ENCODE measurements at places on chromosomes 7 and 10.

DNA sequence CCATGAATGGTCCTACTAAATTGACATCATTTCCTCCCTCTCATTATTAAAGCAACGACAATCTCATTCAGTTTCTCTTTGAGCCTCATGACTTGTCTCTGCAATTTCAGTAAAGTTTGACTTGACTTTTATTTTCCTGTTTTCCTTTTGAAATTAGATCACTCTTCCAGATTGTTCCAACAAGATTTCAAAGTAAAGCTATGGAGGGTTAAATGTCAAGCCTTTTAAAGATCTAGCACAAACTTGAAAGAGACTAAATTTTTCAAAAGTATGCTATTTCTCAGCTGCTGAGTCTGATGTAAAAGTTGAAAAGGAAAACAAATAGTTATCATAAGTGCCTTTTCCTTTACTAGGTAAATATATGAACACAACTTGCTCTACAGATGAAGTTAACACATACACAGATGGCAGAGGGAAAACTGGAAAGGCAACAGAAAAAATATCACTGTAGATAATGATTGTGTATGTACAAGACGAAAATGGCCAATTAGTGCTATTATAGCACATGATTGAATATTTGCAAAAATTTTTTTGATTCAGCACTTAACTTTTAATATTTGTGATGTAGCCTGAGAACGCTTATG lies 200.6 kb downstream of the WDR11 start:
- no peak for DNase-seq

DNA sequence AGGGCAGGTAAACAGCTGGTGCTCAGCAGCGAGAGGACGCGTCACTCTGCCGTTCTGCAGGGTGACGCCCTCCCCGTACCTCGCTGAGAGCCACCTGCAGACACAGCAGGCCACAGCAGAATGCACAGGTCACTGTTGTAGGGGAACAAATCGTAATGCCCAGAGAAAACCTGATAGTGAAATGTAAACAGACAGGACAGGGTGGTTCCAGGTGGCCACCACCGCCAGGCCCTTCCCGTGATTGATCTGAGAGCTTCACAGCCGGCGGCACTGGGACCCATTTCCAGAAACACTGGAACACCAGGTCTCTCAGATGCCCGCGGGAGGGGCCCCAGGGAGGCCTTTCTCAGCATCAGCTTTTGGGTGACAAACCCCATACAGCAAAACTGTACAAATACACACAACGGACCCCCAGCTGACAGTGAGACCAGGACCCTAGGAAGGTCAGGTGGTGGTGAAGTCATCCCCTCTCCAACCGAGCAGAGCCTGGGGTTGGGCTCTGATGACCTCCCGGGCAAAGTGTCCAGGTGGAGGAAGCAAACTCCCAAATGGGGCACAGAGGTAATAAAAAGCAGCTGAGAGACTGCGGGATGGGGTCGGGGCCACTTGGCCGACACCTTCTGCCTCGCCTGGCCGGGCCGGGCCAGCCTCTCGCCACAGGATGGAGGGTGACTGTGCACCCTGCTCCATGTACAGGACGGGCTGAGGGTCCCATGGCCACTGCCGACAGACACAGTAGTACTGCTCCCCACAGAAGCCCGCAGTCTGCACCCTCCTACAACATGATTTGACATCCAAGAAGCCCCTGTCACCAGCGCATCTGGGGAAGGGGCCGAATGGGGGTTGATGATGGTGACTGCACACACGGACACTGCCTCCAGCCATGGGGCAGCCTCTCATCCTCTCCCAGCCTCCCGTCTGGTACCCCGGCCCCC lies 4.6 kb downstream of the BHLHA15 start:
- no peak for DNase-seq

DNA sequence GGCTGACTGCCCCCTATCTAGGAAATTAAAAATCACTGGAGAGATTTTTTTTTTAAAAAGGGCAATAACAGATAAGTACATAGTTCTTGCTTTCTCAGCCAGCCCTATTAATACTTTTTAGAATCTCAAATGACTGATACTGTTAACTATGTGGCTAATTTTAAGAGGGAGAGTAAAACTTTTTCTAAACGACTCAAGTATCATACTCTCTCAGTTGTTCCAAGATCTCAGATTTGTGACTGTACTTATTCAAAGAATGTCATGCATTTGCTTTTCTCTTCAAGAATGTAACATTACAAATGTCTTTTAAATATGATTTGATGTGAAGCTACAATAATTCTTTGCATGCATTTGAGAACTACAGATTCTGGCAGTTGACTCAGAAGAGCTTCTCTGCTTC lies 55.4 kb upstream of the RAB11FIP2 start:
- DNase-seq: no peak

- DNase-seq: no peak
Measured at GRCh38 chr10:36469585-36469984, 655.8 kb upstream of the ANKRD30A start.

GRCh38 chr10:28624351-28624750 lies 53.0 kb upstream of the BAMBI start:
- no peak for DNase-seq

- no peak for DNase-seq
Measured at GRCh38 chr7:55440040-55440690, 75.0 kb downstream of the LANCL2 start.

DNA sequence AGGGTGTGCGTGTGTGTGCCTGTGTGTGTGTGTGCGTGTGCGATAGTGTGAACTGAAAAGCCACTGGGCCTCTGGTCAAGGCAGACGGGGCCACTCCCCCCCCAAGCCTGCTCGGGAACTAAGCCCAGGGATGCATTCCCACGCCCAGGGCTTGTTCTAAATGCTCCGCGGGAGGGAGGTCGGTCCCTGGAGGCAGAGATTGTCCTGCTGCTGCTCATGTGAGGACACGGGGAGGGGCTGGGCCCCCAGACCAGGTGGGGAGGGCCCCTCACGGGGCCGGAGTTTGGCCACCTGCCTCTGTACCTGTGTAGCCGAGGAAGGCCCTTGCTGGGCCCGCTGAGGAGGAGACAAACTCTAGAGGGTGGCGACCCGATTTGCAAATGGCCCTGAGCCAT lies 93.9 kb downstream of the PDGFA start:
- DNase-seq: no peak

DNA sequence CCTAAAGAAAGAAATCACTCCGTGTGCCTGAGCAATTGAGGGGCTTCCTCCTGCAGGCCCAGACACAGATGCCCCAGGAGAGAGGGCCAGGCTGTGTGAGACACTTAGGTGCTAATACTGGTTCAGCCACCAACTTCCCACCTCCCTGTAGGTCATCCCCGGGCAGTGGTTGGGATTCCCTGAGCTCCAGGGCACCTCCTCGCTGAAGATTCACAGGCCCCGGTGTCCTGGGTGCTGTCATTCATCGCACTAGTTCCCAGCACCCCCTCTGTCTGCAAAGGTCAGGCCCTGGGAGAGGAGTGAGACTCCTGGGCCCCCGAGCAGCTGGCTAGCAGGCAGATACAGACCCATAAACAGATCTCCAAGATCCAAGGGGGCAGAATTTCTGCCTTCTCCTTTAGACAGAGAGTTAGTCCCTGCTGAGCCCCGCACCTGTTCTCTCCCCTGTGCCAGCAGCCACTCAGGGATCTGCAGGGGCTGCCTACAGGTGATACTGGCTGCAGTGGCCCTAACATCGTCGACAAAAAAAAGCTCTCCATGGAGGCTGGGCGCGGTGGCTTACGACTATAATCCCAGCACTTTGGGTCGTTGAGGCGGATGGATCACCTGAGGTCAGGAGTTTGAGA lies 38.2 kb upstream of the GTF2I start:
- peak; percentile 66 for DNase-seq

DNA sequence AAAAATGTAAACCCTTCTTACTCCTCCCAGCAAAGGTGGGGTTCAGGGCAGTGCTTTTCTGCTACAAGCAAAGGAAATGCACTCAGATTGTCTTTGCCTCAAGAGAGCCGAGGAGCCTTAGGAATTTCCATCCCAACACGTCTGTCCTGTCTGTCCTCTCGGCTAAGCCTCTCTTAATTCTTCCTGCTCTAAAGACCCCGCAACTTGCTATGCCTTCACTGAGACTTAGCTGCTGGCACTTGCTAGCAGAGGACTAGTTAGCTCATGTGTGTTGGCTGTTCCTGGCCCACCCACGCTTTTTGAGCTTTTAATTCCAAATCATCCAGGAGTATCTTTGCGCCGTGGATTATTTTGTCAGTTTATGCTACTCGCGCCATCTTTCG lies 481 bp upstream of the NPM3 start:
- DNase-seq: no peak

DNA sequence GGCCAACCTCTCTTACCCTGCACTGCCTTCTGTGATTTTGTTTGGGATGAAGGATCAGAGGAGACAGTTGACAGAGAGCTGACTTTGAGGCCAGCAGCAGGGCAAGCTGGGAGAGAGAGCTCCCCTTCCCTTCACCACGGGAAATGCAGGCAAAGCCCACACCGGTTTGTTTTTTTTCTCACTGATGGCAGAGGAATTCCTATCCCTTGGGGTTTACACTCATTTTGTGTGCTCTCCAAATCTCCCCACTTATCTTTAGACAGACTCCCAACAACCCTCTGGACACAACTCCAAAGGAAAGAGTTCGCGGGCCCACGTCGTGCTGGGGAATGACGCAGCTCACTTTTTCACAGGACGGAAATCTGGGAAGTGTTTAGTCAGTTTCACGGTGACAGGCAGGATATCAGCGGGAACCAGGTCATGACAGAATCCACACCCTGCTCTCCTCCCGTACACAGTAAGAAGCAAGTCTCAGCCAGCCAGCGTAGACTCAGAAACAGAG lies 68.3 kb upstream of the FAM171A1 start:
- DNase-seq: peak; percentile 14

- DNase-seq: no peak
Measured at GRCh38 chr10:14084875-14085274, 245.8 kb downstream of the FRMD4A start.

DNA sequence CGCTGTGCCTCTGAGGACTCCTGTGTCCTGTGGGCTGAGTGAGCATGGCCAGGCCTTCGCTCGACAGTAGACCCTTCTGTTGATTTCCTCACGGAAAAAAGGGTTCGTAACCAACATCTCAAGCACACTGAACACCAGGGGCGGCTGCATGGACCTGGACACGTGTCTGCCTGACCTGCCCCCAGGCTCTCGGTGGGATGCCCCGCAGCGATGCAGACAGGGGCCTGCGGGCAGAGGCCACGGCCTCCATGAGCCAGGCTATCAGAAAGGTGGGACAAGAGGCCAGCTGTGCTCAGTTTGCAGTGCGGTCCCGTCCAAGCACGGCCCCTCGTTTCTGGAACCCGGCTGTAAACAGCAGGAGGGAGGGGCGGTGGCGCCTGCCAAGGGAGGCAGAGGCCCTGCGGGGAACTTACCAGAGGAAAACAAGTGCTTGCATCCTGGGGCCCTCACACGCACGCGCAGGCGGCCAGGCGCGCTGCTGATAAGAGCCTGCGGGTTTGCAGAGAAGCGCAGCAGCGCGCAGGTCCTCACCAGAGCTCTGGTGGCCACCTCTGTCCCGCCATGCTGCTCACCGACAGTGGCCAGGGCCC lies 10.6 kb downstream of the GPR146 start:
- no peak for DNase-seq

- DNase-seq: no peak
Measured at GRCh38 chr7:13801669-13802068, 187.8 kb downstream of the ETV1 start.

GRCh38 chr10:128604025-128604424 lies 477.8 kb upstream of the MKI67 start:
- no peak for DNase-seq

GRCh38 chr7:52669031-52669430 lies 366.4 kb upstream of the POM121L12 start:
- no peak for DNase-seq

- DNase-seq: no peak
Measured at GRCh38 chr7:101620395-101620794, 8.7 kb downstream of the MYL10 start.

DNA sequence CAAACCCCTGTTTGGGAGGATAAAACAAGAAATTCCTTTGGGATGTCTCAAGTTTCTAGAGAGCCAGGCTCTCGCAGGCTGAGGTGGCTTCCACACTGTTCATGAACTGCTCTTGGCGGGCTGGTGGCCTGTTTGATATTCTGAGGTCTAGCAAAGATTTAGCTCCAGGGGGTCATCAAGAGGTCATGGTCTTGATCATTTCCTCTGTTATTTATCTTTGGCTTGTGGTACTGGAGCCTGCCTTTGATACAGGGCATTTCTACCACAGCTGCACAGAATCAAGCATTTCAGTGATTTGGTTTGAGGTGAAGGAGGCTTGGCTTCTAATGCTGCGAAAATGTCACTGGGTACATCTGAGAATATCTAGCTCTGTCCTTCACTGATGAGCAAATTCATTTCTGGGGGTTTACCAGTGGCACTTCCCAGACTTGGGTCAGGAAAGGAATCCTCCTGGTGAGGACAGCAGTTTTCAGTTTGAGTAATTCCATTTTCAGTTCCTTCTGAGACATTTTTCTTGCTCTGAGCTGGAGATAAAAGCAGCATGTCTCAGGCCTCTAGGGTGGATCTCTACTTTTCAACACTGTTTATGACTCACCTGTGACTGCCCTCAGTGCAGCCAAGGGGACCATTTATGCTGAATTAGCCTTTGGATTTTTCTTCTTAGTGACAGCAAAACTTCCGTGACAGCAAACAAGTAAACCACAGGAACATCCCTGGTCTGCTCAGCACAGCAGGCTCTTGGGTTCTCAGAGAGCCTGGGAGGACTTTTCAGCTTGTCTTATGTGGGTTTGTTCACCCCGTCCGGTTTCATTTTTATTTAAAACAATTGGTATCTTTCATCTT lies 312.0 kb downstream of the RNLS start:
- no peak for DNase-seq

DNA sequence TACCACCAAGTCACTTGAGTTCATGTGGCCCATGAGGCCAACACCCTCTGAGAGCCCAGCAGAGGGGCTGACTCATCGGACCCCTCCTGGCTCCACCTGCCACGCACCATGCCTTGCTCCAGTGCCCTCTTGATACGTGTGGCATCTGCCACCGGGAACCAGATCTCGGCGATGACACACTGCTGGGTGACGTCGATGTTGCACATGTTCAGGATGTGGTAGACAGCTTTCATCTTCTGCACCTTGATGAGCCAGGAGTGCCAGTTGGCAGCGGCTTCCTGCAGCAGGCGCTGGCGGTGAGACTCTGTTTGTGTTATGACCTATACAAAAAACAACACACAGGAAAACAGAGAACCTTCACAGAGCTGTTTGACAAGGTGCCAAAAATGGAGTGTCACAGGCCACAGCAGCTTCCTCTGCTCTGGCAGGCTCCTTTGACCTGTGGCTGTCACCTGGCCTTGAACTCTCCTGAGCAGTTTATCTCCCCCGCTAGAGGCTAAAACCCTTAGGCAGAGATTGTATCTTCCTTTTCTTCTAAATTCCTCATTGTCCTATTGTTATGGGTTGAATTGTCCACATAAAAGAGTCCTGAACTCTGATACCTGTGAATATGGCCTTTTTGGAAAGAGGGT lies 45.2 kb upstream of the TMEM213 start:
- DNase-seq: peak; percentile 89

DNA sequence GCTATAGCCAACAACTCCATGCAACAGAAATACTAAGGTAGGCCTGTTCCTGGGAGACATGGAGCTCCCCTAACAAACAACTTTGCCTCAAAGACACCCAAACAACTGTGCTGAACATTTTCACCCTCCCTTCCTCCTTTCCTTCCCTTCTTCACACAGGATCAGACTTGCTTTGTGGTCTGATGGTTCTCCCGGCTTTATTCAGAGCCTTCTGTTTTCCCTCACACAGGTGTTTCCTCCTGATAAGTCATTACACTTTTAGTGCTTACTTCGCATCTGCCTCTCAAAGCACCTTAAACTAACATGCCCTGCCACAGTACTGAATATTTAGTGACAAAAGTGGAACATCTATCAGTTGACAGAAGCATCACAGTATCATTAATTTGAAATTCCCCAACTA lies 56.3 kb upstream of the YAE1 start:
- DNase-seq: no peak

- DNase-seq: no peak
Measured at GRCh38 chr10:13054844-13055243, 45.1 kb upstream of the OPTN start.
